Bone marrow (tissue), 2 donors: ENCODE measurements at places on chromosomes 7 and 10.

GRCh38 chr10:91668913-91669312 lies 36.0 kb upstream of the PPP1R3C start:
- no peak for DNase-seq

GRCh38 chr10:44925811-44926750 lies 14.9 kb downstream of the TMEM72 start:
- DNase-seq, result no peak

- DNase-seq, result no peak
These were observed 192.0 kb downstream of the BICC1 start for GRCh38 chr10:58704671-58705141.

DNA sequence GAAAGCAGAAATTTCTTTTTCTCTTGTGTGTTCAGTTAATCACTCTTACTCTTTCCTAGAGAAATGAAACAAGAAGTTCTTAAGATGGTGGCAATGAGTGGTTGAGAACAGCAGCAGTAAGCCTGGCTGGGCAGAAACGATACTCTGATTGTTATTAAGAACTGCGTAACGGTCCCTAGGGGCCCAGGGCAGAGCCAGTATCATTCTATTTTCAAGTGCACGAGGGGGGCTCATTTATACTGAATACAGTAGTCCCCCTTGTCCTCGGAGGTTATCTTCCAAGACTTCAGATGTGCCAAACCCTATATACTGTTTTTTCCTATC lies 64.9 kb downstream of the EEPD1 start:
- DNase-seq, result no peak

DNA sequence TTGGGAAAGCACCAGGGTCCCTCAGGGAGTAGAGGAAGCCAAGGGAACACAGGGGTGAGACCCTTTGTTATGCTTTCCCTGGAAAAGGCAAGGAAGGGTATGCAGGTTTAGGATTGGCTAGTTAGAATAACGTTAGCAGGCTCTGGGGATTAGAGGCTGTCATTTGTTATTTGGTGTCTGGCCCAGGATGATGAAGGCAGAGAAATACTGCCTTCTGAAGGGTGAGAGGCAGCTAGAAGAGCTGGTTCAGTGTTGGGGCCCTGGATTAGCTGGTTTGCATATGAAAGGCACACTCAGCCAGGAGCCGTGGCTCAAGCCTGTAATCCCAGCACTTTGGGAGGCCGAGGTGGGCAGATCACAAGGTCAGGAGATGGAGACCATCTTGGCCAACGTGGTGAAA lies 3.0 kb upstream of the PILRA start:
- DNase-seq, result no peak

- DNase-seq, result no peak
These were observed 214.7 kb downstream of the FRMD4A start for GRCh38 chr10:14116021-14116420.

- no peak for DNase-seq
These were observed 113.4 kb upstream of the AHR start for GRCh38 chr7:17184805-17185689.
